Type B pancreatic cell (in vitro differentiated cells): ENCODE measurements at places on chromosomes 11 and 22. TPM values are rescaled to one million over a fixed set of nuclear protein-coding genes. Genes with fewer than 3 reads are reported as not detected.

The OSBP2 gene
- total RNA-seq = 8.1 and 9.5 TPM in 2 replicates

The ENTHD1 gene
- total RNA-seq = not detected in 2 replicates

GRCh38 chr22:38453066-38453672 lies 1.8 kb downstream of the KCNJ4 start:
- peak overlapping the region; percentile 83 for H3K4me3 ChIP-seq
- peak overlapping the region; percentile 65 for H3K27ac ChIP-seq
- no peak for DNase-seq
- H3K27me3 ChIP-seq = peaks cover 63% of the 10 kb centered on the region

DNA sequence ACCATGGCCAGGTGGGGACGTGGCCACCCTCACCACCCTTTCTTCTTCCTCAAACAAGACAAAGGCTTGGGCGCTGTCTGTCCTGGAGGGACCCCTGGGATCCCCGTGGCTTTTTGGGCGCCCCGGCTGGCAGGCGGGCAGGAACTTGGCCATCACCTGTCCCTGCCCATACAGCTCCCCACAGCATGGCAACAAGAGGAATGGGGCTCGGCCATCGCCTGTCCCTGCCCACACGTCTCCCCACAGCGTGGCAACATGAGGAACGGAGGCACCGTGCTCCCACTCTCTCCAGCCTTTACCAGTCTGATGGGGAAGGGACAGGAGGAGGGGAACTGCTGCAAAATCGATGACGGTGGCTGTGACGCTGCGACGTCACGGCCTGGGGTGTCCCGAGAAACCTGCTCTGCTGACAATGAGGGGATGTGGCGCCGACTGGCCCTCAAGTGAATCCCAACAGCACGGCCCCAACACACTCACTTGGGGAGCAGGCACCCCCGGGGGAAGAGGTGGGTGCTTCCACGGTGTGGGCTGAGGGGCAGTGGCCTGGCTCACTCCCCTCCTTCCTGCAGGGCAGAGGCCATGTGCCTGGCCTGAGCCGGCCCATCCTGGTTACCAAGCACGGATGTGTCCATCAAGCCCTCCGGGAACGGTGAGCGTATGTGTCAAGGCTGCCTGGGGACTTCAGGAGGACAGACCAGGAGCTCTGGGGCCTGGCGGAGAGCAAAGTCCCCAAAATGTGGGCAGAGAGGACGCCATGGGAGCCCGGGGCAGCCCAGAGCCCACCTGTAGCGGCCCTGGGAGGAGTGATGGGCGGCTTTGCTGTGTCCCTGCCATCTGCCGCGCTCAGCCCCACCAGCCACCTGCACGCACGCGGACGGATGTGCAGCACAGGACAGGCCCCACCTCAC lies 30.4 kb downstream of the TOLLIP start:
- no peak overlapping the region for H3K27ac ChIP-seq
- no peak overlapping the region for H3K4me3 ChIP-seq
- no peak for DNase-seq
- H3K4me1 ChIP-seq = peaks cover 4% of the 10 kb centered on the region
- H3K36me3 ChIP-seq = peaks cover 3% of the 10 kb centered on the region

The SLN gene
- total RNA-seq = not detected in 2 replicates

GRCh38 chr11:64246871-64247728 lies at the start of gene PPP1R14B:
Gene PPP1R14B (minus strand): TSS chr11:64246943. CDS start chr11:64246673, 270 bp downstream.
- peak within 1 kb of the TSS; percentile 99 for H3K27ac ChIP-seq
- H3K4me1 ChIP-seq = peaks cover 16% of the 10 kb centered on the region
- peak within 1 kb of the TSS; percentile 94 for H3K4me3 ChIP-seq
- no peaks in the 10 kb centered on the region for H3K36me3 ChIP-seq
- H3K27me3 ChIP-seq = no peaks in the 10 kb centered on the region
- peak; percentile 90 for DNase-seq

GRCh38 chr11:4865855-4866254 lies 15.8 kb upstream of the OR51T1 start:
- no peaks in the 10 kb centered on the region for H3K4me1 ChIP-seq
- no peaks in the 10 kb centered on the region for H3K36me3 ChIP-seq
- no peak overlapping the region for H3K27ac ChIP-seq
- no peaks in the 10 kb centered on the region for H3K27me3 ChIP-seq
- no peak overlapping the region for H3K4me3 ChIP-seq

The ARVCF gene
- total RNA-seq = 40.8 and 55.3 TPM in 2 replicates

GRCh38 chr22:27115816-27116256 lies 458.4 kb downstream of the MIAT start:
- H3K4me1 ChIP-seq = peaks cover 25% of the 10 kb centered on the region
- no peak for DNase-seq
- no peak overlapping the region for H3K27ac ChIP-seq
- H3K36me3 ChIP-seq = no peaks in the 10 kb centered on the region
- no peak overlapping the region for H3K4me3 ChIP-seq
